Fibroblast of lung (primary cell): ENCODE measurements at places on chromosomes 5 and 9. TPM values are rescaled to one million over a fixed set of nuclear protein-coding genes. Genes with fewer than 3 reads are reported as not detected.

DNA sequence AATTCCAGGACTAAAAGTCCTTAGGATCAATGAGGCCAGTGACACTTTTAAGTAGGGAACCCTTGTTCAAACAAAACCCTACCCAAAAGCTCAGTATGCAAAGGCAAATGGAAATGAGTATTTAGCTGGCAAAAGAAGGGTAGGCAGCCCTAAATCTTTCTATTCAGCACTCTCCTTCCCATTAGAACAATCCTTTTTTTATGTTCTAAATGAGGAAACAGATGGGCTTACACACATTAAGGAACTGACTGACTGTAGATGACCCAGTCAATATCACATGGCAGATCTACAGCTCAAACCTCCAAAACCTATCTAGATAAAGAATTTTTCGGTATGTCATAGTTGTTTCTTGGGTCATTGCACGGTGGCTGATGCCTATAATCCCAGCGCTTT lies 7.2 kb downstream of the CSNK1A1 start:
- no peak for DNase-seq

- DNase-seq = no peak
Measured at GRCh38 chr5:158908425-158909220, 191.1 kb downstream of the EBF1 start.

The FBP2 gene
- not detected in 2 replicates for total RNA-seq

The RALGPS1 gene
- 5.1 and 5.9 TPM in 2 replicates for total RNA-seq

DNA sequence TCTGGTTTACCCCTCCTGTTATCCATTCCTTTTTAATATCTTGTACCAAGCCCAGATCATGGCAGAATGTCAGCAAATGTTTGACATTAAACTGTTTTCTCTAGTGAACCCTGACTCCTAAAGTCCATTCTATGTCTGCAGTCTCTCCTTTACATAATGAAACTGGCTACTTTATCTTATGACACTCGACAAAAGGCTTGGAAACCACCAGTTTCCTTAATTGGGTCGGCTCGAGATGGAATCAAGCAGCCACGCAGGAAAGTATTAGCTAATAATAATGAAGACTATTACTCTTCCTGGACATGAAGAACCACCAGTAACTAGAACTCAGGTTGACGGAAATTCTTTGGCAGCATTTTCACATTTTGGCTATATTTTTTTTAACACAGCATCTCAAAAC lies 17.5 kb downstream of the DAP start:
- DNase-seq = no peak

DNA sequence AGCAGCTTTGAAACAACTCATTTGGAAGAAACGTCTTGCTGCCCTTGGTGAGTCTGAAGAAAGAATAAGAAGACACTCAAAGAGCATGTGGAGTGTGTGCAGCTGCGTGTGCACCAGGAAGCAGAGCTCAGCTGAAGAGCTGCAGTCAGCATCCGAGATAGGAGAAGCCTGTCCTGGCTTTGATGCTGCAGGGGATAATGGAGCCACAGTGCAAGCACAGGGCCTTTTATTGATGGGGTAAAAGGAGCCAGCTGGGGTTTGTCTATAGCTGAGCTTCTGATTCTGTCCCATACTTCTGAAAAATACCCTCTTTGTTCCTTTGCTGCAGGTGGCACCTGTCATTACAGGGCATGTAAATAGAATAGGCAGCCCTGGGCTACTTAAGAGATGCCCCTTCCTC lies 375.7 kb upstream of the ZNF462 start:
- DNase-seq = no peak

- no peak for DNase-seq
Measured at GRCh38 chr5:51968756-51969155, 585.5 kb downstream of the ISL1 start.

GRCh38 chr9:132242621-132243155 lies 80.8 kb downstream of the NTNG2 start:
- DNase-seq = no peak

The NIPAL4 gene
- total RNA-seq = 0.17 and 0.26 TPM in 2 replicates

The C9orf43 gene
- 0.50 and 0.51 TPM in 2 replicates for total RNA-seq

- DNase-seq = no peak
Measured at GRCh38 chr9:82808478-82808877, 254.5 kb downstream of the RASEF start.

- DNase-seq = no peak
Measured at GRCh38 chr5:59103303-59103702, 520.4 kb downstream of the RAB3C start.

DNA sequence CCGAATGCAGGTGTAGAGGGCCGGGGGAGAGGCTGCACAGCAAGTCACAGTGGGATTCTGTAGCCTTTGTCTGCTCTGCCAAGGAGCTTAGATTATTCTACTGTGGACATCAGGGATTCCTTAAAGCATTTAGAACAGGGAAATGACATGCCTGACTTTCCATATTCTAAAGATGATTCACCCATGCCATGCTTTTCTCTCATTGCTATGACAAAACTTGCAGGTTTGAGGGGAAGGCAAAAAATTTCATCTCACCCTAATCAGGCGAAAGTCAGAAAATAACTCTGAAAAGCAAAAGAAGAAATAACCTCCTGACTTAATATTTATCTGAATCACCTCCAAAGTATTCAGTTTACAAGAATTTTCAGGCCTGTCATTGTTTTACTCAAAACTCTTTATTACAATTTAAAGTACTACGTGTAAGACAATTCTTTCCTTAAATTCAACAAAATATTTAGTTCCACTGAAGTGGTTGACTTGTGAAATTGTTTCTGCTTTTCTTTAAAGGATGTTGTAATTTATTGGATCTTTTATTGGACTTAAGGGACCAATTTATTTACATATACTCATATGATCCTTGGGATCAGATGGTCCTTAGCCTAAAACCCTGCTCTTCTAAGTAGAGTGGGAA lies 30.0 kb upstream of the GAS1 start:
- no peak for DNase-seq

- DNase-seq = no peak
Measured at GRCh38 chr5:81182396-81183390, 50.4 kb upstream of the CKMT2 start.

The FOXI1 gene
- not detected in 2 replicates for total RNA-seq

DNA sequence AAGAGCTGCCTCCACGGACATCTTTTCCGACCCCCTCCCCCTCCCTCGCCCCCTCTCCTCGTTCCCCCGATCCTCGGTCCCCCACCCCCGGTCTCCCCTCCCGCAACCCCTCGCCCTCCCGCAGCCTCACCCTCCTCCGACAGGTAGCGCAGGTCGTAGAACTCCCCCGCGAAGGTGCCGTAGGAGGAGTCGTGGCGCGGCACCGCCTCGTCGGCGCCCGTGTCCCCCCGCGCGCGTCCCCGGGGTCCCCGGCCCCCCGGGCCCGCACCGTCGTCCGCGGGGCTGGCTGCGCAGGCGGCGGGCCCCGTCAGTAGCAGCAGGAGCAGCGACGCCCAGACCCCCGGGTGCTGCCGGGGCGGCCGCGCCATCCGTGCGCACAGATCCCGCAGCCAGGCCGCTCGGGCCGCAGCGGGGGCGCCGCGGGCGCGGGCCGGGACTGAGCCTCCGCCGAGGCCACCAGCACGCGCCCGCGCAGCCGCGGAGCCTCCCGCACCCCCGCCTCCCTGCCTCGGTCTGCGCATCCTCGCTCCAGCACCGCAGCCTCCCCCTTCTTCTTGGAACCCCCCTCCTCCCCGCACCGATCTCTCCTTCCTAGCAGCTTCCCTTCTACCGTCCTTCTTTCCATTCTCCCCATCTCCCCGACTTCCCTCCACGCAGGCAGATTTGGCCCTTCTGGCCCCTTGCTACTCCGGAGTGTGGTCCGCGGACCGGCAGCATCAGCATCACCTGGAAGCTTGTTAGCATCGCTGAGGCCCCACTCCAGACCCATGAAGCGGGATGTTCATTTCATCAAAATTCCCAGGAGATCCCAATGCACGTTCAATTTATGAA lies at the start of gene FRRS1L:
TSS of gene FRRS1L (minus strand) at position 479 of the 831 bp plus-strand sequence. CDS start at position 368, 111 bp downstream.
- peak; percentile 10 for DNase-seq

- DNase-seq = peak; percentile 34
Measured at GRCh38 chr9:112496074-112496722, 9.6 kb downstream of the KIAA1958 start.

DNA sequence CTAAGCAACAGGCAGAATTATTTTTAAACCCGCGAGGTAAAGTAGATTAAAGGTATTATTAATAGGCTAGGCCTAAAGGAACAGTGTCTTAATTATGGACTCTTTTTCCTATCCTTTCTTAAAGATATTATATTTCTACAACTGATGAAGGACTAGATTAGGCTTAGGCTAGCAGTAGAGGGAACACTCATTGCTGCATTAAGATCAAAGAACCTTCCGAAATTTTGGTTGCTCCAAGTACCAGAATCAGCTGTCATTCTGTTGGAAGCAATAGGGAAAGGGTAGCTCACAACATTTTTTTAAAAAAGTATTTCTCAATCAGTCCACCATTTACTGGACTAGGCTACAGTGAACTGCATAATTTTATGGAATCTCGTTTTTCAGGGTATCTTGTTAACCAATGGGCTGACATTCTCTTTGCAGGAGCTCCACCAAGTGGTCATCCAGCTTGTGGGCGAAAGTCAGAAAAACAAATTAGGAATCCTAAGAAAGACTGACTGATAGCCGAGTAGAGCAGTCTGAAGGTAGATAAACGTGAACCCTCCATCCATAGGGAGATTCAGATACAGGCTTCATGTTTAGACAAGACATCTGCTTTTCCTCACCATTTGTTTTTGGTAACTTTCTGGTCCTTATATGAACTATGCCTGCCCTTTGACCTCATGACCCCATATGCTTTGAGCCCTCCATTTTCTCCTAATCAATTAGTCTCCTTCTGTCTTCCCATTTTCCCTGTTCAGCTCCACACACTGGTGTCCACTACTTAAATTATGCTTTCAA lies 103.6 kb upstream of the CHD1 start:
- peak; percentile 68 for DNase-seq

- DNase-seq = no peak
Measured at GRCh38 chr5:14983666-14984441, 112.3 kb upstream of the ANKH start.

- no peak for DNase-seq
Measured at GRCh38 chr9:131622523-131622922, 77.2 kb downstream of the PRRT1B start.

DNA sequence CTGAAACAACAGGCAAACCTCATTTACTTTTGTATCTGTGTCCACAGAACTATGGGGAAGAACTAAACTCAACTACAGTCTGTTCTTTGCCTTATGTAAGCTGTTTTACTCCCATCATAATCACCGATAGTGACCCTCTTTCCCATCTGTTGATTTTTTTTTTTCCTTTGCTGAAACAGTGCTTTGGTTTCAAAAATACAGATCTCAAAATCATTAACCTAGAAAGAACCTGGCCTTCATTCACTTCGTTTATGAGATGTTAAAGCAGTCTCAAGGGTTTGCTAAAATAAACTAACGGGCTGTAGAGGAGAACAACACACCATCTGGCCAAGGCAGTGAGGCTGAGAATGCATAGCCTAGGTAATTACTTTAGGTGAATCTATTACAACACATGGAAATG lies 706.6 kb upstream of the ZNF608 start:
- DNase-seq = no peak

- DNase-seq = no peak
Measured at GRCh38 chr5:67315082-67315989, 118.7 kb upstream of the CD180 start.

- no peak for DNase-seq
Measured at GRCh38 chr9:117253261-117253660, 161.6 kb downstream of the ASTN2 start.

The NRG2 gene
- total RNA-seq = 0.51 and 1.3 TPM in 2 replicates

The HACD4 gene
- 12.3 and 24.9 TPM in 2 replicates for total RNA-seq

The IL4 gene
- total RNA-seq = not detected in 2 replicates

- DNase-seq = no peak
Measured at GRCh38 chr9:95752129-95752731, 123.3 kb upstream of the ERCC6L2 start.

The C9 gene
- total RNA-seq = under 0.01 and 0.33 TPM in 2 replicates

DNA sequence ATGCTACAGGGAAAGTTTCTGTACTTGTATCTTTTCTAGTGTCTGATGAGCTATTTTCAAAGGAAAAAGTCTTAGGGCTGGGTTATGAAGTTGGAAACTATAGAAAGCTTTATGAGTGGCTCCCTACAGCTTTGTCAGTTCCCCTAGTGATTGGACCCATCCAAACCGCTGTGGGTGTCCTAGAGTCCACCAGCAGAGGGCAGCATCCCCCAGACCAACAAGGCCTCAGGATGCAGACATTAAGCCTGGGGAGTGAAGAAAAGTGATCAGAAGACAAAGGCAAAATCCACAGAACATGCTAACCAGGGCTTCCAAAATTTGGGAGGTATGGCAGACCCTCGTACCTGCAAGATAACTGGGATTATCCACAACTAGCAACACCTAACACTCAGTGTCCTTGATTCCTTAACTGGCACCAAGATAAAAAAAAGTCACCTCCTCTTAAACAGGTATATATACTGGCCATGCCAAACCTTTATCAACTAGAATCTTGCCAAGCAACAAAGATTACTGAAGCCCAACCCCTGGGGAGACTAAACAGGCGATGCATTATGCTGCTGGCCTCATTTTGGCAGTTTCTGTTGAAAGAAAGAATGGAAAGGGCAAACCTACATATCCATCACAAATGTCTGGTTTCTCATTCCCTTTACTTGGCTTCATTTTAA lies 110.4 kb upstream of the NR5A1 start:
- peak; percentile 82 for DNase-seq

DNA sequence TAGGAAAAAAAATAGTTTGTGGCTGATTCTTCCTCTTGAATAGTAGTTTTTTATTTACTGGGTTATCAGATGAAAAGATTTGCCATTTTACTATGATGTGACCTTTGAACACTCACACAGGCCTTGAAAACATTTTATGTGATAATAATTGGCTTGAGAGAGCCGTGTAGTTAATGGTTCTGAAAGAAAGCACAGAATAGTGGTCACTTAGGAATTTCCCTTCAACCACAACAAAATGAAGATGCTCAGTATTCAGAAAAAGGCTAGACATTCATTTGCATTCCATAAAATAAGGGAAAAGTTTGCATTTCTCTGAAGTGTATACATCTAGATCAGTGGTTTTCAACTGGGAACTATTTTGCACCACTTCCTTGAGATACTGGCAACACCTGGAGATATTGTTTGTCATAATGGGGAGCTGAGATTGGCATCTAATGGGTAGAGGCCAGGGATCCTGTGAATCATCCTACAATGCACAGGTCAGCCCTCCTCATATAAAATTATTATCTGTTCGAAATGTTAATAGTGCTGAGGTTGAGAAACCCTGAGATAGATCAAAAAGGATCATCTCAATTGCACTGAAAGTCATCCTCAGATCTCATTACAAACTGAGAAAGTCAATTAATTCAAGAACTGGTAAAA lies 446.4 kb upstream of the CCNG1 start:
- no peak for DNase-seq

DNA sequence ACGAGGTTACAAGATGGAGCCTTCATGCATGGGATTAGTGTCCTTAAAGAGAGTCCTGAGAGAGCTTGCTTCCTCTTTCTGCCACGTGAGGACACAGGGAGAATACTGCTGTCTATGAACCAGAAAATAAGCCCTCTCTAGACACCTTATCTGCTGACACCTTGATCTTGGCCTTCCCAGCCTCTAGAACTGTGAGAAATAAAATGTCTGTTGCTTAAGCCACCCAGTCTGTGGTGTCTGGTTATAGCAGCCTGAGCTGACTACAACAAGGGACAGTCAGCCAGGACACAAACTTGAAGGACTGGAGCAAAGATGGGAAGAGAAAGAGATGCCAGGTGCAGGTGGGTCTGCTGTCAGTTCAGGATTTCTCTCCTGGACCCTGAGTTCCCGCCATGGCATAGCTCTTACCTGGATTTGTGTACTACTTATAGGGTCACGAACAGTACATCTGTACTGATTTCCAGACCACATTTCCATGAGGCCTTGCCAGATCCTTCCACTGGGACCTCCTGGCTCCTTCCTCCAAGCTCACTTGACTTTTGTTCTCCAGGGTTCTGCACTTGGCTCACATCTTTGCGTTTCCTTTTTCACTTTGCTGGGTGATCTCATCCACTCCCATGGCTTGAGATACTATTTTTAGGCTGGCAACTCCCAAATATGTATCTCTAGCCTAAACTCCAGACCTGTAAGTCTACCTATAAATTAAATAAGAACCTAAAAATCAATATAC lies 44.9 kb upstream of the LIFR start:
- DNase-seq = peak; percentile 35
